SJSA1 (cell line): ENCODE measurements at places on chromosomes 12 and 14. TPM values are rescaled to one million over a fixed set of nuclear protein-coding genes. Genes with fewer than 3 reads are reported as not detected.

GRCh38 chr12:75086091-75087038, 123.3 kb downstream of the KCNC2 start:
- no peak for DNase-seq

GRCh38 chr14:58954901-58955861, 233.3 kb upstream of the DAAM1 start:
- no peak for DNase-seq

DNA sequence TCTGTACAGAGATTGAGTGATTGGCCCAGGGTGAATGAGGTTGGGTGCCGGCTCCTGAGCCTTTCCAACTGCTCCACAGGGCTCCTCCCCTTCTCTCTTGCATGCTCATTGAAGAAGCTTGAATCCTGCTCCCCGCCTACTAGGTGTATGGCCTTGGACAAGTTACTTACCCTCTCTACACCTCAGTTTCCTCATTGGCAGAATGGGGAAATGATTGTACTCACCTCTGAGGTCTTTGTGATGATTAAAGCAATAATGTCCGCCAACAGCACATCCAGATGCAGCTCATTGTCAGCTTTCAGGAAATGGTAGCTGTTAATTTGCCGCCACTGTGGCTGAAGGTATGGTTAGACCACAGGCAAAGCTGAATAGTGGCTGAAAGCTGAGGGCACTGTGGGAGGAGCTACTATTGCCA, 174.1 kb downstream of the CRADD start:
- no peak for DNase-seq

GRCh38 chr14:62957562-62957961, 87.7 kb downstream of the KCNH5 start:
- no peak for DNase-seq

OLR1 gene
- total RNA-seq, result 18.2 and 32.4 TPM in 2 replicates

DNA sequence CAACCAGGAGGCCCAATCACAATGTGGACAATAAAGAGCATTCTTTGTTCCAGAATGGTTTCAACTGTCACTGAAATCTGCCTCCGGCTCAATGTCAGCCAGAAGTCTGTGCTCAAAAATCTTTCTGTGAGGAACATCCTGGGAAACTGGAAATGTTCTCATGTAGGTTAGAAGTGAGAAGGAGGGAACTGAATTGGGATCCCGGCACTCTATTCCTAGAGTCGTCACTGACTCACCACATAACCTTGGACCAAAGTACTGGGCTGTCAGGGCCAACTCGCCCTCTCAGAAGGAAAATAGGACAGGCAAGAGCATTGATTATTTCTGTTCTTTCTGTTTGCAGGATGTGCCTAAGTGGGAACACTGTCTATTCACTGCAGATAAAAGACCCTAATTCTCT, 57.6 kb downstream of the PRKAB1 start:
- DNase-seq, result no peak

ZBTB42 gene
- total RNA-seq, result 1.4 and 6.7 TPM in 2 replicates

DCTN2 gene
- 3,855 and 4,325 TPM in 2 replicates for total RNA-seq

NELL2 gene
- not detected in 2 replicates for total RNA-seq

- no peak for DNase-seq
Observed at GRCh38 chr12:15393037-15393436, 70.7 kb downstream of the PTPRO start.

- no peak for DNase-seq
Observed at GRCh38 chr14:77186911-77187648, 5.5 kb downstream of the TMEM63C start.

LMNTD1 gene
- total RNA-seq, result 1.0 and 1.9 TPM in 2 replicates

CFAP251 gene
- 10.2 and 13.8 TPM in 2 replicates for total RNA-seq

MLH3 gene
- total RNA-seq, result 10.3 and 20.6 TPM in 2 replicates

GRCh38 chr12:130764073-130764472, 48.0 kb upstream of the RIMBP2 start:
- DNase-seq, result no peak

DNA sequence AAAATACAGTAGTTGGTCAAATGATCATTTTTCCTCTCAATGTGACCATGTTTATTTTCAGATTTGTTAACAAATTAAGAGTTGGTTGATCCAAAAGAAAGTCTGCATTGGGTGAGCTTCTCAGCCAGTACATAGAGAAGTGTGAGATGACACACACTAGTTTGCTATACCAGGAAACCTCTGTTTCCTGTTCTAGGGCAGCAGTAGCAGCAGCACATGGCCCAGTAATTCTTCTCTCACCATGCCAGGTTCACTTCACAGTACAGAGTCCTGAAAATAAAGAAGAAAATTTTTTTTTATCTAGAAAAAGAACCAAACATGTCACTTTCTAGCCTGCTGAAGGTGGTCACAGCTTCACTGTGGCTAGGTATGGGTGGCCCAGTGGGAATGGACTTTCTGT, 250.2 kb upstream of the OR4E1 start:
- DNase-seq, result no peak

TMPO gene
- total RNA-seq, result 271 and 276 TPM in 2 replicates

HOXC6 gene
- 2.9 and 6.2 TPM in 2 replicates for total RNA-seq

- no peak for DNase-seq
Observed at GRCh38 chr14:85634205-85634604, 104.3 kb downstream of the FLRT2 start.

DNA sequence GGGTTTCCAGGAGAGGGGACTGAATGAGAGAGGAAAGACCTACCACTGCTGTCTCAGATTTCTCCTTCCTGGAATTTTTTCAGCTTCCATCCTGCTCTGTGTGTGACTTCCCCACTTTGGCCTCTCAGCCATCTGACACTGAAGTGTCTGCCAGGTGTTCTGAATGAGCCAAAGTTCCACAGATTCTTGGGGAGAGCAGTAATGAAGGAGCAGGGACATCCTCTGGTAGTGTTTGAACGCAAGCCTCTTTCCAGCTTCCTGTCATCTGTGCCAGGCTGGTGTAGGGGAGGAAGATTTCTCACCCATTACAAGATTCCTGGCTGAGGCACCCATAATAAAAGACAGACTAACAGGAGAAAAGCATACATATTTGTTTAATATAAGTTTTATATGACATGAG, 141.7 kb upstream of the NRXN3 start:
- DNase-seq, result no peak

- no peak for DNase-seq
Observed at GRCh38 chr12:66165141-66165540, 4.7 kb downstream of the TMBIM4 start.

DNA sequence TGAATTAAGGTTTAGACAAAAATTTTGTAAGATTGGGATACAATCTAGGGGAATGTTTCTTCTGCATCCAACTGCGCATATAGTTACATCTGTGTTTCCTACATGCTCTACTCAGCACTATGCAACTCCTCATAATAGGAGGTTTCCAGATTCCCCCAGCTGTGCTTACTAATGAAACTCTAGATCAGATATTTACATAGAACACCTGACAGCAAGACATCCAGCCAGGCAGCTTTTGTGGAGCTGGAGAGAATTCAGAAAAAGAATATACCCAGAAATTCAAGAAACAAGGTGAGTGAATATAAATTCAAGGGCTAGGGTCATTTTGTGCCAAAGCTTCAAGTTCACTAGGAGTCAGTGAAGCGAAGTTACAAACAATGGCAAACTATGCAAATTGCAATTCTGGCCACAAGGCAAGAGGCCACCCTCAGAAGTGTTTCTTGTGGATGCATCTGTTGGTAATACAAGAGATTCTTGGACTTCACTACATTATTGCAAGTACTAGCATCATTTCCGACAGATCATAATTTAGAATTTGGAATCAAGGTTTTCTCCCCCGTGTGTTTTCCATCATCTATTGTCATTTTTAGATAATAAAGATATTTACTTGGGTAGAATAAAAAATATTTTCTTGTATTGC, 341.2 kb upstream of the NAV3 start:
- no peak for DNase-seq

DNA sequence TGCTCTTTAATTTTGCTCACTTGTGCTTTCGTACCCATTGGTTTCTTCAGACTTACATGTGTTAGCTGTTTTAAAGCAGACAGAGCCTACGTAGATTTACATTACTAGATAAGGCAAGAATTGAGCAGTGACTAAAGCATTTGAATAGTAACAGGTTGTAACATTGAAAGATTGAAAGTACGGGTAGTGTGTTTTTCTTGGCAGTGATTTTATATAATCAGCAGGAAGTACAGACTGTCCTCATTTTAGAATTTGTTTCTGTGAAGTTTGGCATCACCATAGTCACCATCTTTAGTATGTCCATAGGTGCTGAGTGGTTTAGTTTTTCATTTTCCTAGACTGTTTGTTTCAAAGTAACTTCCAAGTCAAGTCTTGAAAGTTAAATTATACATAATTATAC, 14.0 kb downstream of the RTRAF start:
- no peak for DNase-seq

CCDC196 gene
- total RNA-seq, result not detected in 2 replicates

GRCh38 chr14:48805315-48805714, 780.9 kb downstream of the RPS29 start:
- no peak for DNase-seq

DNA sequence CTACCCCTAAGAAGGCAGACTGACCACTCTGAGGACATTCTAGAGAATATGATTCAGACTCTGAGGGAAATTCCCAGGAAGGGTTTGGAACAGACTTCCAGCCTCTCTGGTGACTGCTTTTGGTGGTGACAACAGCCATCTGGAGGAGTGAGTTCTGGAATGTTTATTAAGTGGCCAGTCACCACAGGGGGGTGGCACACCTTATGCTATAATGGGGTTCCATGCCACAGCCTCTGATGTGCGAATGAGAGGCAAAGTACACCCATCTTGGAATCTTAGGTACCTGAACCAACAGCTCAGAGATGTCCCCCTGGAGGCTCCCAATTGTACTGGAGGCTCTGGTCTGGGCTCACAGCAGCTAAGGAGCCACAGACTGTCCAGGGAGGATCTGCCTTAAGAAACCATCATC, 9.5 kb upstream of the TINF2 start:
- peak; percentile 44 for DNase-seq

FAM161B gene
- total RNA-seq, result 0.66 and 1.9 TPM in 2 replicates

DNA sequence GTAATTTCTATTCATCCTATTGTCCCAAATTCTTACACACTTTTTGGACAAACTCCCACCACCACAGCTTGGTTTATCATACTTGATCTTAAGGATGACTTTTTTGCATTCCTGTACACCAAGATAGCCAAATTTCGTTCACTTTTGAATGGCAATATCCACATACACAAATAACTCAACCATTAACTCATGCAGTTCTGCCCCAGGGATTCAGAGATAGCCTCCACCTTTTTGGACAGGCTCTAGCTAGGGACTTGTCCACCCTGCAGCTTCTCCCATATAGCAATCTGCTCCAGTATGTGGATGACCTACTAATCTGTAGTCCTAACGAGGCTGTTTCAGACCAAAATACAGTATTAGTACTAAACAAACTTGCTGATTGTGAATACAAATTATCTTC, 32.7 kb upstream of the OXA1L start:
- DNase-seq, result no peak
